ENCODE measurements at places on chromosomes 4 and X.

DNA sequence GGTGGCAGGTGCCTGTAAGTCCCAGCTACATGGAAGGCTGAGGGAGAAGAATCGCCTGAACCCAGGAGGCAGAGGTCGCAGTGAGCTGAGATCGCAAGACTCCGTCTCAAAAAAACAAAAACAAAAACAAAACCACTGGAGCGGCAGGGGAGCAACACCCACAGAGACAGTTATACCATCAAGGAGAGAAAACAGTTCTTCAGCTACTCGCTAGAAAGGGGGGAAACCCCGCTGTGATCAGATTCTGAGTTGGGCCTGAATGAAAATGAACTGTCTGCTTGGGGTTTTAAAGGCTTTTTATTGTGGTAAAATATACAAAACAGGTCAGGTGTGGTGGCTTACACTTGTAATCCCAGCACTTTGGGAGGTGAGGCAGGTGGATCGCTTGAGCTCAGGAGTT is 16.8 kb upstream of the IRAK1 start:
- DNase-seq = no peak

DNA sequence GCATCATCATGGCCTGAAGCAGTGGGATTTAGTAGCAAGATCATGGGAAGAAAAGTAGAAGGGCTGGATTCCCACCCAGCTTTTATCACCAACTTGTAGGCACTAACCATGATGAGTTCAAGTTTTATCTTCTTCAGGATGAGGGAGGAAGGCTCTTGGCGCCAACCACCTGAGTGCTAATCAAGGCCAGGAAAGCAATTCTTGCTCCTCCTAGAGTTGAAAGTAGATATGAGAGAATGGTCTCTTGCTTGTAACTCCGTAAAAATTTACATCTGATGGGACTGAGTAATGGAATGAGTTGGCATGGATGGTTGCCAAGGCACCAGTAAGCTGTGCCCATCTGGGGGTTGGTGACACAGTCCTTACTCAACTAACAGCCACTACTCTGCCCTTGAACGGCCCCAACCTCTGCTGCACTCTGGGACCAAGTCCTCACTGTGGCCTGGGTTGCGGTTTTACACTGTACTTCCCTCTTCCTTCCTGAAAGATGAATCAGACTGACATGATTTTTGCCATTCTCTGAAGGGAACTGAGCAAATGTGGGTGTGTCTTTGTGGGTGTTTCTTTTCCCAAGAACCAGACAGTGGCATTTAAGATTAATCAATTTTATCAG is 39.4 kb upstream of the NDP start:
- no peak for DNase-seq

GRCh38 chrX:123562342-123563146 is 170.3 kb downstream of the THOC2 start:
- DNase-seq = no peak

GRCh38 chr4:26076000-26076587 is 162.1 kb downstream of the SMIM20 start:
- no peak for DNase-seq

GRCh38 chr4:73734530-73735001 is 5.8 kb upstream of the CXCL8 start:
- DNase-seq = no peak

- DNase-seq = no peak
Observed at GRCh38 chr4:3401436-3402171, 40.2 kb upstream of the HGFAC start.

- no peak for DNase-seq
Observed at GRCh38 chr4:123291329-123291728, 105.3 kb upstream of the SPRY1 start.

Data from activated CD4-positive, CD25-positive, alpha-beta regulatory T cell treated with anti-CD3 and anti-CD28 coated beads, Interleukin-2, amount 50 U/mL, for 16 hours (primary cell).